Aorta (tissue), 5 donors: ENCODE measurements at places on chromosomes 5 and 9.

- no peak for DNase-seq
These were observed 412 bp downstream of the IZUMO3 start for GRCh38 chr9:24545285-24545684.

DNA sequence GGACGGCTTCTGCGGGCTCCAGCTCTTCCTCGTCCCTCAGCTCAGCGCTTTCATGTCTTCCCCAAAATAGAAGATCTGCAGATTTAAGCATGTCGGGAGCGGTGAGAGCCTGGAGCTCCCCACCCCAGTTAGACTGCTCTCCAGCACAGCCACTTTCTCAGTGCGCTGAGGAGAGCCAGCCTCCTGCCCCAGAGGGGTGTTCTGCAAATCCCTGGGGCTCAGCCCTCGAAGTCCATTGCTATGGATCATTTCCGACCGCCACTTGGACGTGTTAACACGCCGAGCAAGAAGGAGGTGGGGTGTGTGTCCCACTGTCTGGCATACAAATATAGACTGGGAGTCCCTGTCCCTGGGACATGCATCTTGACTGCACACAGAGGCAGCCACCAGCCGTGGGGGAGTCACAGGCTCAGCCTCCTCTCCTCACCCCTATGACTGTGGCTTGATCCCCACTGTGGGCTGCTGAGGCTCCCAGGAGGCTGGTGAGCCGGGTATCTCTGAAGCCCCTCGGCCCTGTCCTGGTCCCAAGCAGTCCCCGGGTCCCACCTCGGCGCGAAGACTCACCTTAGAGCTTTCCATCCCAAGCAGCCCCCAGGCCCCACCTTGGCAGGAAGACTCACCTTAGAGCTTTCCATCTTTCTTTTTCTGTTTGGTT is 30.0 kb upstream of the RNF130 start:
- no peak for DNase-seq

- DNase-seq: peak; percentile 82
These were observed 167.7 kb downstream of the CCDC192 start for GRCh38 chr5:127870914-127871313.

GRCh38 chr5:36334315-36334714 is 32.6 kb upstream of the RANBP3L start:
- DNase-seq: no peak

- DNase-seq: no peak
These were observed 22.1 kb upstream of the PLPP6 start for GRCh38 chr9:4640027-4640426.

- DNase-seq: no peak
These were observed 130.5 kb upstream of the ITGA1 start for GRCh38 chr5:52657247-52657645.

- no peak for DNase-seq
These were observed 78.8 kb downstream of the GNAQ start for GRCh38 chr9:77952635-77953328.

DNA sequence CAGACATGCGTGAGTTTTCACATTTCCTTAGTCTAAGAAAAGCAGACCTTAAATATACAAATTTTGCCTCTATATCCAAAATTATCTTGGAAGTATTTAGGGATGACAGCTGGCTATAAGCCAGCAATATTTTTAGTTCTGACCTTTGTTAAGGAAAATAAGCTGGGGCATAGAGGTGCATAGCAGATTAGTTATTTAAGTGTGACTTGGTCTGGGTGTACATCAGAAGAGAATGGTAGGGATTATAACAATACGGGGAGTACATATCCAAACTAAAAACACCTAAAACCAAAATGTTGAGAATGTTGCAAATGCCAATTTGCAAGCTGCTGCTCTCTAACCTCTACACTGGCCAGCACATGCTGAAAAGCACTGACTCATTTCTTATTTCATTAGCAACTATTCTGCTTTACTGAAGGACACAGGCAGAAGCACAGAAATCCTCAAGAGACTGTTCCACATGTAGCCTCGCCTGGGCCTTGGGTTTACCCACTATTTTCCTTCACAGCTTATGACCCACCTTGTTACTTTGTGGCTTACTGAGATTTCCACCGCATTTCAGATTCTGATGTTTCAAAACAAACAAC is 22.3 kb downstream of the LEAP2 start:
- DNase-seq: no peak

DNA sequence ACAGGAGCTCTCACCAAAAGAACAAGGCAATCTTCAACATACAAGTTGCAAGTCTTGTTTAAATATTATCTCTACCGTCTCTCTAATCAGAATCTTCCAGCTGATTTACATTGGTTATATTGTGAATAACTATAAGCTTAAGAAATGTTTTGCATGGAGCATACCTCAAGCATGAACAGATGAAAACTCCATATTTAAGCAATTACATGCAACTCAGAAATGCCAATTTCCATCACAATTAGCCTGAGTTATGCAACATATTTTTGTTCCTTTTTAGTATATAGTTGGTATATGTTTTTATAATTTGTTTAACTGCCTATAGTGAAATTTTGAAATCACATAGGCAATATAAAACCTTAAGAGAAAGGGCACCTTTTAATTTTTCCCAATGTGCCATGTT is 142.5 kb downstream of the DENND1A start:
- no peak for DNase-seq

- no peak for DNase-seq
These were observed 36.5 kb upstream of the HSPA9 start for GRCh38 chr5:138611678-138612218.

- no peak for DNase-seq
These were observed 426.6 kb downstream of the ARHGEF28 start for GRCh38 chr5:74052441-74053221.

- DNase-seq: no peak
These were observed 42.0 kb upstream of the ENTREP1 start for GRCh38 chr9:69283003-69283402.

GRCh38 chr9:95060234-95060633 is 257.3 kb downstream of the FANCC start:
- no peak for DNase-seq

- no peak for DNase-seq
These were observed 31.2 kb upstream of the APC start for GRCh38 chr5:112706446-112707016.

GRCh38 chr5:90709323-90710155 is 150.9 kb downstream of the ADGRV1 start:
- no peak for DNase-seq

DNA sequence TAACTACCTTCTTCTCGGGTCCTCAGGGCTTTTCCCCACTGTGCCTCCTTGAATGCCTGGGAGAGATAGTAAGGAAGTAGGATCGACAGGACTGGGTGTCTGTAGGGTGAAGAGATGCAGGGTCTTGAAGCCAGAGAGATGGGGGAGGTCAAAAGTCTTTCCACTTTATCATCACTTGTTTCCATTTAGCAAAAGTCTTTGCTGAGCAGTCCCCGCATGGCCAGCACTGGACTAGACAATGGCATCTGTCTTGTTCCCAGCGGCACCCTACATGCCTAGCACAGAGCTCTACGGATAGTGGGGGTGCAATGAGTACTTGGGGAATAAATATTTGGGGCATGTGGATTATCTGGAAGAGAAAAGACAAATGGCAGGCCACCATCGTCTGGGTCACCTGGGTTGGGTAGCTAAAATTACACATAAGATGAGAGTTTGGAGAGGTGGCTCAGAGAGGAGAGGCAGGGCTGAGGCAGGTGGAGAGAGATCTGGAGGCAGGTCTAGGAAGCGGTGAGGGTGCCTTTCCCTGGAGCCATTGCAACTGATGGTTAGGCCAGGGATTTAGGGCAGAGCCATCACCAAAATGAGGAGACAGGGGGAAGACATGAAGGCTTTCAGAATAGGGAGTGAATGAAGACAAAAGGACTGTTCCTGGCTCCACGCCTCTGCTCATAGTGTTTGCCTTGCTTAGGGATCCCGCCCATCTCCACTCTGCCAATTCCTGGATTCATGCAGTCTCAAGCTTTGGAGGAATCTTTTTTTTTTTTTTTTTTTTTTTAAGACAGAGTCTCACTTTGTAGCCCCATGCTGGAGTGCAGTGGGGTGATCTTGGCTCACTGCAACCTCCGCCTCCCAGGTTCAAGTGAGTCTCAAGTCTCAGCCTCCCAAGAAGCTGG is 250.8 kb upstream of the KLF4 start:
- no peak for DNase-seq

DNA sequence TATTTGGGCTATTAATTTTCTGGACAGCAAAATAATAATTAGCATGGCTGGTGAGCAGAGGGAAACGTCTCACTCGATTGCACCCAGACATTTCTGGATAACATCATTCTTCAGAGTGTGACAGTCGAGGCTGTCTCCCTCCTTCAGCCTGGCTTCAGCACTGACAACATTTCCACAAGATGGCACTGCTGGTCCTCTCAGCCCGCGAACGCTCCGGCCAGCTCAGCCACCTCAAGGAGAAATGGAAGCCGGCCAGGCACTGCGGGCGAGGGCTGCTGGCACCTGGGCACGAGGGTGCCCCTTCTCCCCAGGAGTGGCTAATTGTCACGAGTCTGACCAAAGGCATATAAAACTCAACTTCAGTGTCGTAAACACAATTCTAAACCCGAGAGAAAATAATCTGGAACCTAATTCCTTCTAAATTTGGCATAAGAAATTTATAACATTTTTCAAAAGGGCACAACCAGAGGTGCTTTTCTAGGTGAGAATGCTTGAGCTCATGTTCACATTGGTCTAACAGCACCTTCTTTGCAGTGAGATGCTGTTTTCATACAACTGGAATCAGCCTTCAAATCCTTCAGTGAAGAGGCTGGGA is 65.9 kb downstream of the DAP start:
- peak; percentile 89 for DNase-seq

GRCh38 chr9:88880199-88880598 is 111.1 kb upstream of the S1PR3 start:
- no peak for DNase-seq

- DNase-seq: no peak
These were observed 157.2 kb upstream of the CD180 start for GRCh38 chr5:67353500-67354450.

GRCh38 chr5:9859808-9860207 is 229.7 kb upstream of the TAS2R1 start:
- DNase-seq: no peak

GRCh38 chr9:113992276-113992951 is 85.7 kb downstream of the AMBP start:
- peak; percentile 80 for DNase-seq

DNA sequence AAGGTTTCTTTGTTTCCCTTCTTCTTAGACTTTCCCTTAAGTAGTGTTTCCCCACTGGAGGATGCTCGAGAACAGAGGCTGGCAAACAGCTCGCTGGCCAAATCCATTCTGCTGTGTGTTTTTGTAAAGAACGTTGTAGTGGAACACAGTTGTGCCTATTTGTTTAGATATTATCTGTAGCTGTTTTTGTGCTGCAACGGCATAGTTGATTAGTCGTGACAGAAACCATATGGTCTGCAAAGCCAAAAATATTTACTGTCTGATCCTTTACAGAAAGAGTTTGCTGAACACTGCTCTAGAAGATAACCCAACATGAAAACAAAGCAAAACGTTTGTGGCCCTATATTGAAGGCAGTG is 47.0 kb upstream of the EGFLAM start:
- no peak for DNase-seq

GRCh38 chr9:32783168-32783891 is at the start of gene TMEM215:
TMEM215 (plus strand) TSS chr9:32783540; CDS start chr9:32784184, 644 bp downstream.
- no peak for DNase-seq

DNA sequence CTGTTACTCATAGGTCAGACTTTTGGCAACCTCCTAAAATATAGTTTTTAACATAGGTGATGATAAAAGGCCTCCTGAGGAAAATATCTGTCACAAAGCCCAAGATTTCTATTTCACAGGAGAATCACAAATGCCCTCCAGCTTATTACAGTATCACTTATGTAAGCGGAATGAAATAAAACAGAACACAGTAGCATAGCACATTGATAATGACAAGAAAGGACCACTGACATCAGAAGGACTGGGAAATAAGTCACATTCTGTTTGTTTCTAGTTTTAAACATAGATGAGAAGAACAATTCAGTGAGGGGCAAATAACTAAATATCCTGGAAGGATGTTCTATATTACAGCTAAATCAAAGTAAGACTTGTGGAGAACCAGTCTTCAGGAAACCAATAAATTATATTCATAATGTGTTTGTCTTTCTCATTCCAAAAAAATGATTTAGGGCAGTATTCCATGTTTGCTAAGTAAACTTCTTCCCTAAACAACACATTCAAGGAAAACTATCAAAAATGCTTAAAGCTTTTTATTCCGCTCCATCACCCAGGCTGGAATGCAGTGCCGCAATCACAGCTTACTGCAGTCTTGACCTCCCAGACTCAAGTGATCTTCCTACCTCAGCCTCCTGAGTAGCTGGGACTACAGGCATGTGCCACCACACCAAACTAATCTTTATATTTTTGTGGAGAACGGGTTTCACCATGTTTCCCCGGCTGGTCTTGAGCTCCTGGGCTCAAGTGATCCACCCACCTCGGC is 20.8 kb upstream of the CTNNAL1 start:
- DNase-seq: no peak

GRCh38 chr9:77023726-77024125 is 4.3 kb downstream of the FOXB2 start:
- no peak for DNase-seq

DNA sequence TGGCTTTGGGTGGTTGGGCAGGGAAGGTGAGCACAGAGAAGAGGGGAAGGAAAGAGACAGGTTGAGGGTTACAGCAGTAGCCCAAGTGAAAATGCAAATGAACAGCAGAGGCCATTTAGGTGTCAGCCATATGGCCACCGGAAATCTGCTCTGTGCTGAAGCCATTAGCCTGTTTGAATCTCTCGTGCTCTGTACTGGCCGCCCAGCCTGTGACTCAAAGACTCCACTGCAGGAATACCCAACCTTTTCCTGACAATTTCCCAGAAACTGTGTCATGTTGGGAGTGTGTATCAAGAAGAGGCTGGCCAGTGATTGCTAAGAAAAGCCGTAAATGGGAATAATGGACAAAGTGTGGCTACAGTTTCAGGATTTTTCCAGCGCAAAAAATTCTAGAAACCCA is 35.9 kb upstream of the RAI14 start:
- peak; percentile 47 for DNase-seq

GRCh38 chr5:150044712-150045111 is 41.6 kb downstream of the CSF1R start:
- DNase-seq: no peak

- peak; percentile 53 for DNase-seq
These were observed 363.4 kb upstream of the SLC30A5 start for GRCh38 chr5:68730220-68730978.

GRCh38 chr9:84277646-84278045 is 62.9 kb downstream of the SLC28A3 start:
- DNase-seq: no peak

DNA sequence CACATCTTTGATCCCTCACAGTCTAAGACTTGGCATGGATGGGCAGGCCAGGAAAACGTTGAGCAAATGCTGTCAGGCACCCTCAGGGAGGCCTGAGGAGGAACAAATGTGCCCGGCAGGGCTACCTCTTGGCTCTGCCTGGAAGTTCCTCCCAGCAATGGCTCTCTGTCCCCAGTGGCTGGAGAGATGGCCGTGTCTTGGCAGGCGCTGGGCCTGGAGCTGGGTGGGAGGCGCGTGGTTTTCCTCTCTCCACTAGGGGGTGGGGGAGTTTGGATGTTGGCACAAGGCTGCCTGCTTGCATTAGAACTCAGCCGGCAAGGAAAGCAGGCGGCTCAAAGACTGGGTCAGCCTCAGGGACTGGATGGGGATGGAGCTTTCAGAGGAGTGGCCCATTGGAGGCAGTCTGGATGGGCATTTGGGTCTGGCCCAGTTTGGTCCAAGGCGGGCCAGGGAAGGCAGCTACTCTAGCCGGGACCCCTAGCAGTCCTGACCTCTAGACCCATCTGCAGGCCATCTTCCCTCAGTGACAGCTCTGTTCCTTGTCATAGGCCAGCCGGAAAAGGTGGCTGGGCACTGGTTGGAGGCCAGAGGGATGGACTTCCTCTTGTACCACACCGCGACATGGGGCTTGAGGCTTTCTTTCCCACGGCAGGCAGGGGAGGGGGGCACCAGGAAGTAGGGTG is 68.2 kb upstream of the STC2 start:
- DNase-seq: no peak
